ENCODE measurements at places on chromosomes 11 and 22. TPM values are rescaled to one million over a fixed set of nuclear protein-coding genes. Genes with fewer than 3 reads are reported as not detected.
A peak's percentile ranks its signal among the peaks of the same experiment; 100 is the strongest.

- peaks cover 35% of the 10 kb centered on the region for H3K27me3 ChIP-seq
- no peaks in the 10 kb centered on the region for H3K36me3 ChIP-seq
- H3K4me1 ChIP-seq: peaks cover 14% of the 10 kb centered on the region
- no peak overlapping the region for H3K4me3 ChIP-seq
- DNase-seq: no peak
Measured at GRCh38 chr11:57635246-57635645, 14.5 kb downstream of the YPEL4 start.

GRCh38 chr11:86174101-86175046 lies 70.2 kb upstream of the EED start:
- peaks cover 15% of the 10 kb centered on the region for H3K4me1 ChIP-seq
- H3K4me3 ChIP-seq: no peak overlapping the region

DNA sequence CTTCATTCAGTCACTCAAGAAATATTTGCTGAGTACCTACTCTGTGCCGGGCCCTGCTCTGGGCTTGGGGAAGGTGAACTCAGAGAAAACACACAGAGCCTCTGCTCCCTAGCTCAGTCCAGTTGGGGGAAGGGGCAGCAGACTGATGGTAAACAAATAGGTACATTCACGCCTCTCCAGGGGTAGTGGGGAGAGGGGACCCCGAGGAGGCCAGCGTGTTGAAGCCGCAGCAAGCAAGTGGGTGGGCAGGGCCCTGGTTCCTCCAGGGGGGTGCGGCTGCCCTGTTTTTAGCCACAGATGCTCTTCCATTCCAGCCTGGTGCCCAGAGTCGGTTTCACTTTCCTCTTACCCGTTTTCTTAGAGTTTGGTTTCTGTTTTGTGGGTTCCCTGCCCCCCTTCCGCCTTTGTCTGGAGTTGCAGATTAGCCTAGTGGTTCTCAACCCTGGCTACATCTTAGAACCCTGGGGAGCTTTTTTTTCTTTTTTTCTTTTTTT lies 8.7 kb downstream of the DRAP1 start:
- peak overlapping the region; percentile 65 for H3K4me3 ChIP-seq
- no peaks in the 10 kb centered on the region for H3K27me3 ChIP-seq
- H3K36me3 ChIP-seq: peaks cover 6% of the 10 kb centered on the region

DNA sequence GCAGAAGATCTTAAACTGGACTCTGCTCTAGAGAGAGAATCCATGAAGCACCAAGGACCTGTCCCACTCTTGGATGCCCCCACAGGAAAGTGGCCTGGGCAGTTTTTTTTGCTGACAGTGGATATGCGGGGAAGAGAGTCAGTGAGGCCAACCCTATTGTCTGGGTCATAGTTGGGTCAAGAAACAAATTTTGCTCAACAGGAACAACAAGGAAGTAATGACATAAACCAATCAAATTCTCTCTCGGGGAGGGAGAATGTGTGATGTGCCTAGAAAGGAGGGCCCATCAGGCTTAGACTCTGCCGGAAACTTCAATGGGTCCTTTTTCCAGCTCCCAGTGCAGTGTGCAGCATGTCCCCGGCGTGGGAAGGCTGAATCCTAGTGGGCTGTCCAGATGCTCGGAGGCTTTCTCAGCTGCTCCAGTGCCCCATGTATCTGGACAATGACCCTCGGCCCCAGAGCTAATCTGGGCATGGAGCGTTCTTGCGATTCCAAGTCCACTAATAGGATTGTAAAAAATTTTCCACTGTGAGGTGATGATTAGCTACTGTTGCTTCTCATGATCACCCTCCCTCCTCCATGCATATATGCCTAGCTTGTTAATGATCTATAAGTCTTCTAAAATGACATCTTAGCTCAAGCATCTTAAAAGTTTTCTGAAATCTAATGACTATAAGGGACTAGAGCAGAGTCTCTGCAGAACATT lies 101.0 kb downstream of the SNX19 start:
- no peaks in the 10 kb centered on the region for H3K4me1 ChIP-seq
- no peak overlapping the region for H3K4me3 ChIP-seq
- peaks cover 2% of the 10 kb centered on the region for H3K27me3 ChIP-seq
- H3K27ac ChIP-seq: no peak overlapping the region

DNA sequence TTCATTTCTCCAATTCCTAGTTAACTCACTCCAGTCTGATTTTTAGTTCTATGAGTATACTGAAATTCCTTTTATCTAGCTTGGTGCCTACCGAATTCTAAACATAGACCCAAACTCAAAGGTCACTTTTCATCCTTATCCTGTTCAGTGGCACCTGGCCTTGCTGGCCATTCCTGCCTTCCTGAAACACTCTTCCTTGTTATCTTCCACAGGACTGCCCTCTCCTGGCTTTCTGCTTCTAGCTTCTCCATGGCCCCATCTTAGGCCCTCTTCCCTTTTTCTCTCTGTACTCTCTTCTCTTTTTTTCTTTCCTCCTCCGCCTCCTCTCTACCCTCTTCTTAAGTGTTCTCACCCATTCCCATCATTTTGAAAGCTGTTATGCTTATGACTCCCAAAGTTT lies 87.3 kb downstream of the WNT11 start:
- H3K27me3 ChIP-seq: no peaks in the 10 kb centered on the region
- no peak overlapping the region for H3K27ac ChIP-seq
- H3K4me3 ChIP-seq: no peak overlapping the region

DNA sequence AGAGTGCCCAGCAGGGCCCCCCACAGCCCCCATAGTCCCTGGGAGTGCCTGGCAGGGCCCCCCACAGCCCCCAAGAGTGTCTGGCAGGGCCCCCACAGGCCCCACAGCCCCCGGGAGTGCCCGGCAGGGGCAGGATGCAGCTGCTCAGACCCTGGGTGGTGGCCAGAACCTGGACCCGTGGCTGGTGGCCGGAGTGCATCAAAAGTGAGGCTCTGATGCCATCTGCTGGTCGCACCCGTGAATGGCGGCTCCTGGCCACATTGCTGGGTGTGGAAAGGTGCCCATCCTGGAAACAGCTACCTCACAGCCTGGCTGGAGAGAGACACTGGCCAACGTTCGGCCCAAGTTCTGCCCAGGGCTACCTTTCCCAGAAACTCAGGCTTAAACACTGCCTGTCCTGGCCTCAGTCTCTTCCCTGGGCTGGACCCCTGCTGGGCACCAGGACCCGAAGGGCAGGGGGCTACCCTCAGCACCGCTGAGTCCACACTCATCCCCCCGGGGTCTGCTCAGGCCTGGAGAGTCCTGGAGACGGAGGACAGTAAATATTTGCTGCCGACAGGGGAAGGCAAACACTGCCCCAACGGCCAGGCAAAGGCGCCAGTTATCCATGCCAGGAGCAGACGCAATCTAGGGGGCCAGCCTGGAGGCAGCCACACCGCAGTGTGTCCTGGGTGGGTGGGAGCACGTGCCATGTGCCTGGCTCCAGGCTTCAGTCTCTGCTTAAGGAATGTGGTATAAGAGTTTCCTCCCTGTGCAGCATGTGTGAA lies 4.4 kb downstream of the INS start:
- peaks cover 3% of the 10 kb centered on the region for H3K4me1 ChIP-seq
- no peaks in the 10 kb centered on the region for H3K27me3 ChIP-seq
- H3K4me3 ChIP-seq: no peak overlapping the region

DNA sequence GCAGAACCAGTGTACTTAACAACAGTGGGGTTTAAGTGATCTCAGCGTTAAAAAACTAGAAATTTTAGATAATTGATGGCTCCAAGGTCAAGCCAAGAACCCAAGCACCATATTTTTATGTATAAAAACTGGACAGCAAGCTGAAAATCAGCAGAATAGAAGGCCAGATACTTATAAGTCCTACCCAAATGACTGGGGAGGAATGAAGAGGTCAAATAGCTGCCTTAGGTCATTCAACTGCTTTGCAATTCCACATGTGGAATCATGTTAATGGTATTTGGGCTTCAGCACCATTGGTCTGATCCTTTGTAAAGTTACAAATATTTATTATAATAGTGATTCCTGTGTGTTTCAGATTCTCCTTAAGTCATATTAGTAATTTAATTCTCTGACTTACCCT lies 108.4 kb downstream of the FAT3 start:
- H3K27me3 ChIP-seq: no peaks in the 10 kb centered on the region
- no peaks in the 10 kb centered on the region for H3K36me3 ChIP-seq
- DNase-seq: no peak
- H3K4me3 ChIP-seq: no peak overlapping the region
- no peak overlapping the region for H3K27ac ChIP-seq
- no peaks in the 10 kb centered on the region for H3K4me1 ChIP-seq

GRCh38 chr11:118318581-118319336 lies 14.2 kb downstream of the CD3E start:
- peaks cover 61% of the 10 kb centered on the region for H3K4me1 ChIP-seq
- no peak for DNase-seq
- peaks cover 42% of the 10 kb centered on the region for H3K36me3 ChIP-seq

DNA sequence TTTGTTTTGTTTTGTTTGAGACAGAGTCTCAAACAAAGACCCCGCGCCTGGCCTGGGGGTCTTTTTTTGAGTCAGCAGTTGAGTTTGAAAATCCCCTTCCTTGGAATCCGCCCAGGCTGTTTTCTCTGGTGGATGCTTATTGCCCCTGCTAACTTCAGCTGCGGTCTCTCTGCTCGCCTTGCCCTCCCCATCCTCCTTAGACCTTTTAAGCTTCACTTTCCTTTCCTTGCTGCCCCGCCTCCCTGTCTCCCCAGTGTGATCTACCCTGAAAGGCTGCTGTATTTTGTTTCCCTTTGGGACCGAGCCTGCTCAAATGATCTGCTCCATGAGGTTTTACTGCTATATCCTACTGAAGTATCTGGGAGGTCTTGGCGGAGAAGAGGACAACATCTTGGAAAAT lies 2.5 kb downstream of the USP18 start:
- peaks cover 16% of the 10 kb centered on the region for H3K36me3 ChIP-seq
- no peaks in the 10 kb centered on the region for H3K27me3 ChIP-seq
- peak; percentile 34 for DNase-seq
- H3K27ac ChIP-seq: peak overlapping the region; percentile 66
- H3K4me1 ChIP-seq: peaks cover 39% of the 10 kb centered on the region

DNA sequence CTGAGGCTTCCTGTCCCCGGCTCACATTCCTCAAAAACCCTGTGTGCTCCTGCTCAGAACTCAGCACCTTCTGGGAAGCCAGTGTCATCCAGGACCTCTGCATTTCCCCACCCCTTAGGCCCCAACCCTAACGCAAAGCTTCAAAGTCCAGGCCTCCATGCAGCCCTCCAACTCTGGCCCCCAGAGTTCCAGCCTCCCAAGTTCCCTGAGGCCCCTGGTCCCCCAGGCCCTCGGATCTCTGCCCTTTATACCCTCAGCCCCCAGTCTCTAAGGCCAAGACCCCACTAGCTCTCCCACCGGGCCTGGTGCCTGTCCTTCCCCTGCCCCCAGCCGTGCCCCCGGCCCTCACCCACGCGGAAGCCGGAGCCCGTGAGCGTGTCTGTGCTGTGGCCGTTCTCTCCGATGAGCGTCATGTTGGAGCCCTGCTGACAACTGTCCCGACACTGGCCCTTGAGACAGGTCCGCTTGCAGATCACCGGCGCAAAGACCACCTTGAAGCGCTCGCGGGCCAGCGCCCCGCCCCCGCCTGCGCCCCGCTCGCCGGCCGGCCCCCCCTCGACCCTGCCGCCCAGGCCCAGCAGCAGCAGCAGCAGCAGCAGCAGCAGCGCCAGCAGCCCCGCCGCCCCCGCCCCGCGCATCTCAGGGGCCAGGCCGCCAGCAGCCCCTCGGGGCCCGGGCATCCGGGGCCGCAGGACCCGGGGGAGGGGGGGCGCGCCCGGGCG lies 718 bp downstream of the LTBP3 start:
- peak overlapping the region; percentile 82 for H3K4me3 ChIP-seq
- no peak for DNase-seq
- peaks cover under 1% of the 10 kb centered on the region for H3K36me3 ChIP-seq
- H3K27ac ChIP-seq: peak overlapping the region; percentile 71
- peaks cover 48% of the 10 kb centered on the region for H3K4me1 ChIP-seq

- no peaks in the 10 kb centered on the region for H3K4me1 ChIP-seq
- no peaks in the 10 kb centered on the region for H3K27me3 ChIP-seq
- H3K27ac ChIP-seq: no peak overlapping the region
- no peak for DNase-seq
Measured at GRCh38 chr22:42878561-42879305, 21.7 kb upstream of the ARFGAP3 start.

- H3K4me1 ChIP-seq: no peaks in the 10 kb centered on the region
- no peak overlapping the region for H3K4me3 ChIP-seq
- H3K27ac ChIP-seq: no peak overlapping the region
- H3K36me3 ChIP-seq: no peaks in the 10 kb centered on the region
Measured at GRCh38 chr11:120682866-120683265, 171.3 kb downstream of the GRIK4 start.

GRCh38 chr11:65435411-65435931 lies 12.9 kb downstream of the NEAT1 start:
- H3K27ac ChIP-seq: peak overlapping the region; percentile 36
- peaks cover 77% of the 10 kb centered on the region for H3K4me1 ChIP-seq
- H3K4me3 ChIP-seq: no peak overlapping the region

DNA sequence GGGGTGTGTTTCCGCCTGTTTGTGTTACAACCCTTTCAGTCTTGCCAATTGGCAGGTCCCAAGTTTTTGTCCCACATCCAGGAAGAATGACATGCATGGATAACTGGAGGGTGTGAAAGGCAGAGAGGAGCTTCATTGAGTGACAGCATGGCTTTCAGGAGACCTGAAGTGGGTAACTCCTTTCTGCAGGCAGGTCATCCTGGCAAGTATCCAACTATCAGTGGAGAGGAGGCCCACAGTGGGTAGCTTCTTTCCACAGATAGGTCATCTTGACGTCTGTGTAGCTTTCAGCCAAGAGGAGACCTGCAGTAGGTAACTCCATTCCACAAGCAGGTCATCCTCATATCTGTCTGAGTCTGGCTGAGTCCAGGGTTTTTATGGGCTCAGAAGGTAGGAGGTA lies 1268.8 kb upstream of the CNTN5 start:
- H3K4me3 ChIP-seq: no peak overlapping the region
- no peaks in the 10 kb centered on the region for H3K4me1 ChIP-seq
- no peaks in the 10 kb centered on the region for H3K36me3 ChIP-seq

GRCh38 chr11:17410606-17411379 lies 22.3 kb upstream of the KCNJ11 start:
- peaks cover 28% of the 10 kb centered on the region for H3K27me3 ChIP-seq
- peaks cover 28% of the 10 kb centered on the region for H3K4me1 ChIP-seq
- H3K4me3 ChIP-seq: no peak overlapping the region
- no peak overlapping the region for H3K27ac ChIP-seq
- no peak for DNase-seq

- peaks cover 4% of the 10 kb centered on the region for H3K4me1 ChIP-seq
- H3K27me3 ChIP-seq: peaks cover 10% of the 10 kb centered on the region
- H3K36me3 ChIP-seq: no peaks in the 10 kb centered on the region
- no peak overlapping the region for H3K4me3 ChIP-seq
Measured at GRCh38 chr22:50301581-50301991, 5.9 kb downstream of the PLXNB2 start.

- H3K4me3 ChIP-seq: no peak overlapping the region
- DNase-seq: no peak
- no peaks in the 10 kb centered on the region for H3K36me3 ChIP-seq
- peaks cover 4% of the 10 kb centered on the region for H3K4me1 ChIP-seq
Measured at GRCh38 chr22:22180738-22181285, 63.8 kb upstream of the VPREB1 start.

MS4A15 gene
- total RNA-seq: not detected

TIGD3 gene
- total RNA-seq: 1.6 TPM

OR8G1 gene
- not detected for total RNA-seq

PACSIN3 gene
- 21.4 TPM for total RNA-seq

CECR2 gene
- total RNA-seq: not detected

E2F8 gene
- 24.0 TPM for total RNA-seq
